ENCODE measurements at places on chromosomes 7 and 10.

GRCh38 chr7:68155676-68156075 is 1159.0 kb downstream of the TYW1 start:
- DNase-seq, result no peak

GRCh38 chr7:30285067-30285535 is 704 bp downstream of the ZNRF2 start:
- DNase-seq, result no peak

DNA sequence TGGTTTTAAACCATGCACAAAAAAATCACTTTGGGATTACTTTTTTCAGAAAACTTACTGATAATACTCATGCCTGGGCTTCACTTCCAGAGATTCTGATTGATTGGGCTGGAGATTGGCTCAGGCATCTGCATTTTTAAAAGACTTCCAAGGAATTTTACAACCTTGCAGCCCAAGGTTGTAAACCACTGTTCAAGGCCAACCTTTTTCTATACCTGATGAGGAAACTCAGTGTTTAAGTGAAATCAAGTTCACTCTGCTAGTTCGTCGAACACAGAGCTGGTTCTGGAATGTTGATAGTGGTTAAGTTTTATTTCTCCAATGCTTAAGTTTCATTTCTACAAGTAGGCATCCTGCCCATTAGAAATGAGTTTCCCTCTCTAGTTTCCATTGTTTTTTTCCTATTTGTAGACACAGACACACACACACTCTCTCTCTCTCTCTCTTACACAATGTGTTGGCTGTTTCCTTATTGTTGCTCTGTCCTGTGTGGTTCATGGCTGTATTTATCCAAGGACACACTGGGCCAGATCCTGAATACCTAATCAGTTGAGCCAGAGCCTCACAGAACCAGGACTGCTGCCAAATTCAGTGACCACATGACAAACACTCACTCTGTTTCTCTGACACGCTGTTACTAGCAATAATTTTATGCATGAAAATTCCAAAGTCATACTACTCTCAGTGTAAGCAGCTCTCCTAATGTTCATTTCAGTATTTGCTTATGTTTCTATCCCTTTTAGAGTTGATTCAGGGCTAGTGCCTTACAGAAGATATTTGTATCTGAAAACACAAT is 3.7 kb upstream of the IFIT1B start:
- no peak for DNase-seq

GRCh38 chr7:151157645-151158329 is 9.7 kb downstream of the GBX1 start:
- DNase-seq, result no peak

GRCh38 chr10:72297281-72297804 is 23.6 kb downstream of the DDIT4 start:
- DNase-seq, result peak; percentile 96

DNA sequence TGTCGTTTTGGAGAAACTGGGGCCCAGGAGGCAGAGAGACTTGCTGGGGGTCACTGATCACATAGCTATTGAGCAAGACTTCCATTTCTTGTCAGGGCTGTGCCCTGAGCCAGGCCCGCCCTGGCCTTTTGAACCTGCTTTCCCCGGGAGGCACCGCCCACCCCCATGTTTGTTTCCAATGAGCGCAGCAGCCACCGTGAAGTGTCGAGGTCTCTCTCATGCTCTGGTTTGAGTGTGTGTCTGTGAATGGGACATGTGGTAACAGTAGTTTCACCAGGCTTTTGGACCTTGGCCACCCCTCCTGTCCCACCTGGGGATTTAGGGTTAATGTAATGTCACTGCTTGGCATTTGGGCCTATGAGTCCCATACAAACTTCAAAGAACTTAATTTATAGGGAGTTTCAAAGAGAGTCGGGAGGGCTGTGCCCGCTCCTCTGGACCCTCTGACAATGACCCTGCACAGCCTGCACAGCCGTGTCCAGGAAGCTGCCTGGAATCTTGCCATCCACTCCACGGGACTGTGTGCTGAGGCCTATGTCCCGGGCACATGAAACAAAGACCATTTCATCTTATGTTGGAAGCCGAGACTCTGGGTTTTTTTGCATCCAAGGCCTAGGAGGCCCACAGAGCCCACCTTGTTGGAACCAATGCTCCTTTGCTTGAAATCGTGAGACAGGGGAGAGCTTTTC is 6.3 kb downstream of the PRF1 start:
- no peak for DNase-seq

GRCh38 chr10:11794566-11794965 is 28.6 kb upstream of the PROSER2 start:
- DNase-seq, result no peak

DNA sequence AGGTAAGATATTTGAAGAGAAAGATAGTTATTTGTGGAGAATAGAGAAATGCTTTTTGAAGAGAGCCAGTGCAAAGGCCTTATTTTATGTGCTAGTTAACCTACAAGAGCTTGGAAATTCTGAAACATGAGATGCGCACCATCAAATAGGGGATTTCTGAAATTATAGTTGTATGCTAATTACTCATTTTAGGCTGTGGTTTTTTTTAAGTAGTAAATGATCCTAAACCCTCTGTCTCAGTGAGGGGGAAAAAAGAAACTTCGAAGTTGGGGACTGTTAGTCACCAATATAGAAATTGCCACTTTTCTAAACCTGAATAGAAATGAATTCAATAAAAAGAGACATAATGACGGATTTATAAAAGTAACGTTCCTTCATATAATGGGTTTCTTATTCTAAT is 119.3 kb upstream of the MDFIC start:
- no peak for DNase-seq

- DNase-seq, result no peak
Measured at GRCh38 chr7:69630292-69630691, 32.0 kb downstream of the AUTS2 start.

- no peak for DNase-seq
Measured at GRCh38 chr10:100746784-100747455, 1.5 kb downstream of the PAX2 start.

DNA sequence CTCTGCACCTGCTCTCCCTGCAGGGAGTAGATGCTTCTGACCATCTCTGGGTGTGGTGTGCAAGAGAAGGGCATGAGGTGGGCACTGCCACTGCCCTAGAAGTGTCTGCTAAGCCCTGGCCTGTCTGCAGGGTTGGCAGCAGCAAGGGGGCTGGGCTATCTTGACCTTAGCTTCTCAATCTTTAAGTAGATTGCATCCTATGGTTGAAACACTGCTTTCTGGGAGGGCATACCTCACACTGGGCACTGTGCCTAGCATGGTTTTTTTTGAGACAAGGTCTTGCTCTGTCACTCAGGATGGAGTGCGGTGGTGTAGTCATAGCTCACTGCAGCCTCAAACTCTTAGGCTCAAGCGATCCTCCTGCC is 54.9 kb downstream of the CLIP2 start:
- no peak for DNase-seq

DNA sequence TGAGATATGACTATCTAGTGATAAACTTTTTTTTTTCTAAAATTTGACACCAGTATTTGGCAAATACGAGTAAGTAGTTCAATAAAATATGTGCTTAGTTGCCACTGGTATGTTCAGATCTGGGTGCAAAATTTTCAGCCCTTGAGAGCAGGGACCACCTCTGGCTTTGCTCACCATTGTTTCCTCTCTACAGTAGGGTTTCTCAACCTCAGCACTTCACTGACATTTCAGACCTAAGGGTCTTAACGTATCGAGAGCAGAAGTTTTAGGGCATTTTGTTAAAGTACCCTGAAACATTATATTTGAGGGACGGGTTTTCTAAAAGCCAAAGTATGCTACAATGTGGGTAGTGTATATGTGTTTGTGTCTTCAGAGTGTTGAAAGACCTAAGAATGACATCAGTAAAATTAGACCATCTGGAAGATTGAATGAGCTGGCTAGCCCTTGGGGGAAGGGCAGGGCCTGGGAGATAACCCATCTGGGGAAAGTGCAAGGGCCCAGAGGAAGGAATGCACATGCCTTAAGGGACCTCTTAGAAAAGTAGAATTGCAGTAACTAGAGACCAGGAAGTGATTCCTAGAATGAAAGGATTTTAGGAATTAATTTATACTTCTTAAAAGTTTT is 11.8 kb downstream of the BZW2 start:
- no peak for DNase-seq

DNA sequence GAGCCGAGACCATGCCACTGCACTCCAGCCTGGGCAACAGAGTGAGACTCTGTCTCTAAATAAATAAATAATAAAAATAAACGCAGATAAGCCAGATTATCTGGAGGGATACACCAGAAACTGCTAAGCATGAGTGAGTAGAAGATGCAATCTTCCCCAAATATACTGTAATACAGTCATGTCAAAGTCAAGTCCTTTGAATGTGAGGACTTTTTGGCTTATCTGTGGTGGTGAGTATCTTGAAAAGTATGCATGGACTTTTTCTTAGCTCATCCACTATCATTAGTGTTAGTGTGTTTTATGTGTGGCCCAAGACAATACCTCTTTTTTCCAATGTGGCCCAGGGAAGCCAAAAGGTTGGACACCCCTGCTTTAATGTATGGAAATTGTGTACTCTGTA is 44.7 kb upstream of the PITRM1 start:
- DNase-seq, result no peak

DNA sequence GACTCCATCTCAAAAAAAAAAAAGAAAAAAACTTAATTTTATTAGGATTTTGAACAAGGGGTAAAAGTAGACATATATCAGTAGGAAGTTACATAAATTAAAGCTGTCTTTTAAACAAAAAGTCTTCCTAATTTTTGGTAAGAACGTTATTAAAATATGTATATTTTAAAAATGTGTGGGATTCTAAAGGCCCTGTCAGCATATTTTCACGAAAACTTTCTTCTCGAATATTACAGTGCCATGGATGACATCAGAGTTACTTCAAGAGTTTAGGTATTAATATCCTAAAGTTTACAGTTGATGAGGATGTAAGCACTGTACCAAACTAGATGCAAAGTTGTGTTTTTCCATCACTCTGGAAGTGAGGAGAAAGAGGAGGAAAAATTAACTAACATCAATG is 820.8 kb downstream of the PCDH15 start:
- DNase-seq, result no peak

- no peak for DNase-seq
Measured at GRCh38 chr10:75682649-75683557, 251.5 kb downstream of the LRMDA start.

DNA sequence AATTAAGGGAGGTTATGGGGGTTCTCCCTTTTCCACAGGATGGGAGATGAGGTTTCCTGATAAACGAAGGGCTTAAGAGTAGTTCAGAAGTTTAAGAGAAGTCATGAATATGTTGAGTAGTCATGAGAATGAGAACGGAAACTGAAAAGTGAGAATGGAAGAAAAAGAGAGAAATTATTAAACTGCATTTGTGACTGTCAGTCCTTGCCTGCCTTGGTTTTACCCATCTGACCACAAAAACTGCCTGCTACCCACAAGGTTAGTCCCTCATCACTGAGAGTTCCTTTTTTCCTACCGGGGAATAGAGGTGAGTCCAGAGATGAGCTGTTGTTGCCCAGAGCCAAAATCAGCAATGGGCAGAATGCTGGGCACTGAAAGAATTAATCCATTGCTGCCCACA is 174.1 kb upstream of the BET1 start:
- DNase-seq, result no peak

- no peak for DNase-seq
Measured at GRCh38 chr7:87877366-87878040, 1.2 kb downstream of the DBF4 start.

DNA sequence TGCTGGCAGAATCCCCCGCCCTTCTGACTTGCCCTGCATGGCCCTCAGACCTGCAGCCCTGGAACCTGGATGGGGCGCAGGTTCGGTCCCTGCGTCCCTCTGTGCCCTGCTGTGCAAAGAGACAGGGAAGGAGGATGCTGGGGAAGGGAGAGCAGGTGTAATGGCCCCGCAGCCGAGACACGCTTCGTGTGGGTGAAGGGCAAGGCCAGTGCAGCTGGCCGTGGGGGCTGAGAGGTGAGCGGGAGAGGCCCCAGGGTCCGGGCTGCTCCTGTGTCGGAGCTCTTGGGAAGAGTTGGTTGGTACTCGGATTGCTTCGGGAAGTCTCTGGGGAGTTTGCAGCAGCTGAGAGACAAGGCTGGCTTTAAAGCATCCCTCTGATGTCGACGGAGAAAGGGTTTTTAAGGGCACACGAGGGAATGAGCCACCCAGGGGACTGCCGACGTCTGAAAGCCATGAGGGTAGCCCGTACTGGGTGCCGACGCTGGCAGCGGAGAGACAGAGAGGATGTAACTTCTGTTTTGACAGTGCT is 6.5 kb downstream of the ELFN1 start:
- no peak for DNase-seq

- peak; percentile 4 for DNase-seq
Measured at GRCh38 chr10:24816868-24817396, 93.2 kb upstream of the ARHGAP21 start.

- DNase-seq, result no peak
Measured at GRCh38 chr7:95209788-95210187, 114.5 kb downstream of the PON1 start.

- DNase-seq, result no peak
Measured at GRCh38 chr7:33928986-33929385, 23.6 kb downstream of the BMPER start.

GRCh38 chr7:107854989-107855388 is 36.0 kb upstream of the DLD start:
- no peak for DNase-seq

DNA sequence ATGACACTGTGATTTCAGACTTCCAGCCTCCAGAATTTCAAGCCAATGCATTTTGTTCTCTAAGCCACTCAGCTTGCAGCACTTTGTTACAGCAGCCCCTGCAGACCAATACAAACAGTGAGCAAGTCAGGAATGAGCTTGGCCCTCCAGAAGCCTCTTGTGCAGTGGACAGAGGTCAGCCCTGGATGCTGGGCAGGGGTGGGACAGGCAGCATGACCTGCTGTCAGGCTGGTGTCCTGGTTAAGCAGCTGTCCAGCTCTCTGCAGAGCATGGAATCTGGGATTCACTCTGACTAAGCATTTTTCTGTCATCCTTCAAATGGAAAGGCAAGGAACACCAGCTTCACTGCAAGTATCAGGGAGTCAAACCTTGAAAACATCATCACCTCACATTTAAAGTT is 85.5 kb upstream of the GDF10 start:
- DNase-seq, result no peak
